ENCODE measurements at places on chromosomes 16 and 17. TPM values are rescaled to one million over a fixed set of nuclear protein-coding genes. Genes with fewer than 3 reads are reported as not detected.

DNA sequence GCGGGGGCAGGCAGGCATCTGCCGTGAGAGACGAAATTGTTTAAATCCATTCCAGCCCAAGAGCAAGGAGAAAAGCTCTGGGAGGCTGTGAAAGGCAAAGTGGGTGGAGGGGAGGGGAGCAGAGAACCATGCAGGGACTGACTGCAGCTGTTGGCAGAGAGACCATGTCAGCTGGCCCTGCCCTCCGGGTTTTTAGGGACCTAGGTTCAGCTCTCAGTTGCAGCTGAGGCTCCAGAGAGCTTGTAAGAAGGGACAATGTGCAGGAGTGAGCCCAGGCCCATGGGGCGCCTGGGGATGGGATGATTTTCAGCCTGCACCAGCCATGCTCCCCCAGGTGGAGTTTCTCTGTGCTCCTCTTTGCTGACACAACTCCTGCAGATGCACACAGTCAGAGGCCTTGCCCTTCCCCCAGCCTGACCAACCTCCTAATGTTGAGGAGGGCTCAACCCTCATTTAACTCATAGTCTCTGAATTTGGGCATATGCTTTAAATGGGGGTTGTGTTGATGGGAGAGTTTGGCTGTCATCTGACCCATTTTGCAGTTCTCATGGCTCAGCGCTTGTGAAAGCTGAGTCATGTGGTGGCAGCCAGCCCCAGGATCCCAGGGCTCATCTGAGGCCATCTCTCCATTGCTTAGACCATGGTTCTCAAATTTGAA is 70.9 kb downstream of the PLXDC1 start:
- peak; percentile 77 for DNase-seq

DNA sequence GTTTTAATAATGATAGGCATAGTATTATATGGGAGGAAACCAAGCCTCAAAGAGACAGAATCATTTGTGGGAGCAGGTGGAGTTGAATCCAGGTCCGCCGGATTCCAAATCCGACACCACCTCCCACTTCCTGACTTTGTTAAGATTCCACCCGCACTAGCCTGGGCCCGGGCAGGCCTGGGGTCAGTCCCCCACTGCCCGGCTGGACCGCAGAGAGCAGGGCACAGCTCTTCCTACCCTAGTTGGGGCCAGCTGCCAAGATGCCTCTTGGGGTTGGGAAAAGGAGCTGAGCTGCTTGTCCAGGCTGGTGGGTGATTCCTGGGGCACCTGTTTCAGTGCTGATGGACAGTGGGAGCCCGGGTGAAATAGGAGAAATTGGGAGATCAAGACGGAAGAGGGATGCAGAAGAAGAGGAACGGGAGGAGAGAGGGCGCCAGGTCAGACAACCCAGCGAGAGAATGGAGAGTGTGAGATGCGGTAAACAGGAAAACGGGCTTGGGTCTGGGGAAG is 53.9 kb downstream of the OR1D5 start:
- DNase-seq: peak; percentile 12

- peak; percentile 82 for DNase-seq
Measured at GRCh38 chr17:43020789-43021740, 1.1 kb downstream of the VAT1 start.

- DNase-seq: no peak
Measured at GRCh38 chr16:8852534-8852933, 16.3 kb downstream of the CARHSP1 start.

- DNase-seq: no peak
Measured at GRCh38 chr17:50725769-50726655, 6.6 kb downstream of the LUC7L3 start.

GRCh38 chr16:54277845-54278703 is 8.5 kb downstream of the IRX3 start:
- no peak for DNase-seq

- no peak for DNase-seq
Measured at GRCh38 chr16:88074041-88074440, 122.8 kb downstream of the BANP start.

- peak; percentile 26 for DNase-seq
Measured at GRCh38 chr16:69861292-69862030, 89.7 kb upstream of the CLEC18A start.

TRPV3 gene
- total RNA-seq: 1.3 TPM

CD79B gene
- 4.7 TPM for total RNA-seq

- DNase-seq: peak; percentile 94
Measured at GRCh38 chr17:80751070-80751945, 206.7 kb downstream of the RPTOR start.

DNA sequence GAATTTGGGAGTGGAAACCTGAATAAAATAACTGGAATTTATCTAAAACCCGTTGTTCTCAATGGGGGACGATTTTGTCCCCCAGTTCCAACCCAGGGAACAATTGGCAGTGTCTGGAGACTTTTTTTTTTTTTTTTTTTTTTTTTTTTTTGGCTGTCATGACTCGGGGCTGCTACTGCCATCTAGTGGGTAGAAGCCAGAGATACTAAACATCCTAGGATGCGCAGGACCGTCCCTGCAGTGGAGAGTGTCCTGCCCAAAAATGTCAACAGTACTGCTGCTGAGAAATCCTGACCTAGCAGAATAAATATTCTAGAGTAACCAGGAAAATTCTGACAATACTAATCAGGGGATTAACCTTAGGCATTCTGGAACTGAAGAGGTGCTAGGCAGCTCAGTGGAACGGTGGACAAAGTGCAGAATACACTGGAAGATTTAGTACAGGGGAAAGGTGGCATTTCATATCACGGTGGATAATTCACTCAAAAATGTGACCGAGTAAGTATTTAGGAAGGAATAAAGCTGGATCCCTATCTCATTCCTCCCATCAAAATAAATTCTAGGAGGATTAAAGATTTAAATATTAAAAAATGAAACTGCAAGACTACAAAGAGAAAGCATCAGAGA is 107.6 kb downstream of the SPECC1 start:
- no peak for DNase-seq

BRICD5 gene
- total RNA-seq: 5.3 TPM

- DNase-seq: peak; percentile 37
Measured at GRCh38 chr17:77898521-77899434, 59.7 kb upstream of the TNRC6C start.

KLHL10 gene
- not detected for total RNA-seq

CACNG5 gene
- total RNA-seq: not detected

GRCh38 chr16:609984-610383 is 20.1 kb downstream of the RAB40C start:
- DNase-seq: no peak

EPN3 gene
- total RNA-seq: not detected

KRT13 gene
- 2.7 TPM for total RNA-seq

DNA sequence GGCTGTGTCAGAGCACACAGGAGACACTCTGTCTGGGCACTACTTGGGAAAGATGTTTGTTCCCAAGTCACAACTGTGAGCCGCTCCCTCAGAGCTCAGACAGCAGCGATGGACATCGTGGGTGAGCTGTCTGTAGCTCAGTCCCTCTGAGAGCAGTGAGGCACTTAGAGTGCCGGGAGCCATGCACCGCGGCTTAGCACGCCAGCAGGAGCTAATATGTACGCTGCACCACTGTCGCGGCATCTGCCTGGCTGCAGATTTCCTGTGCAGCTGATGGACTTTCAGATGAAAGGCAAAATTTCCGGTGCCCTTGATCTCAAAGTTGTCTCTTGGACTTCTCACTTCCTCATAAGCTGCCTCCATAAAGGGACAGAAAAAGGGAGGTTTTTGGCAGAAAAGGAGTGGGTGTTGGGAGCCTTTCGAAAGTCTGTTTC is 92.8 kb upstream of the ZNF469 start:
- peak; percentile 33 for DNase-seq

DNA sequence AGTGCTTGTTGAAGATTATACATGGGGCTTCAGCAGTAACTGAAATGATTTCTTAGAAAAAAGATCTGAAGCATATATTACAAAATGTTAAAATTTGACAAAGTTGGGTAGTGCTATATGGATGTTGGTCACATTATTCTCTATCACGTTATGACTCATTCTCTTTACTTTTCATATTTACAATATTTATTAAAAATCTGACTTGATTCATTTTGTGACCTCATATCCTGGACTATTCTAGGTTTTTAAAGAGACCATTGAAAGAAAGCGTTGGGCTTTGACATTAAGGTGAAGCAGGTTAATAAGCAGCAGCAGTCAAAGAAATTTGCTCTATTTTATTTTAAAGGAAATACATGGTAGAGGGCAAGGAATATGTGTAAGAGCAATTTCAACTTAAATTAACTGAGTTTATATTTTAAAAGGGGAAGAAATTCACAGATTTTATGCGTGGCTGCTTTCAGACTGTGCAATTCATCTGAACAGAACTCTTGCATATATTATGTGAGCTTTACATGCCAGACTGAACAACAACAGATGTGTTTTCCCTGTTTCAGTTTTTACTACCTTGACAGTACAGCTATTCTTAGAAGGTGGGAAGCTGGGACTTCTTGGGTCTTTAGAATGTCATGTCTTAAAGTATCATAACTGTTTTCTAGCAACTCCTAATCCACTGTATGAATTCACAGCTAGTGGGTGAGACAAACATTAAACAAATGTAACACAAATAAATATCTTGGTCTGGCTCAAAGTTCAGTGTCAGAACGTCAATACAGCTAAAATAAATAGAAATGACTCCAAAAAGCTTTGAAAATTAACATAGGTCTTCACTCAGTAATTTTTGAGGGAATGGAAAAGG is 10.4 kb upstream of the FAM20A start:
- no peak for DNase-seq

EARS2 gene
- 22.0 TPM for total RNA-seq

GRCh38 chr17:38724337-38724988 is 5.7 kb upstream of the CISD3 start:
- DNase-seq: peak; percentile 50

DNA sequence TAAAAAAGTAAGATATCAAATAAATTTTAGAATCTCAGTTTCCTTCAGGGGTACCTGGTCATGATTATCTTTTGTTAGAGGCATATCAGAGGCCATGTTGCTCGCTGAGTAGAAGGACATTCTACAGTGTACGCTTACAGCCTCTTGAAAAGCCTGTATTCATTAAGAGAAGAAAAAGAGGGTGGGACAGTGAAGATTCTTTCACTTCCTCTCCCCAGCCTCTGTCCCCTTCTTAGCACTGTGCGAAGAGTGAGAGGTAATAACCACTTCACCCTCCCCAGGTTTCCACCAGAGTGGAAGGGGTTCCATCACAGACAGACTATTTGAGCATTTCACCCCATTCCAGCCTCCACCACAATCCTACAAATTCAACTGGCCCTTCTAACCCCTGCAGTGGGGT is 4.8 kb upstream of the LPO start:
- DNase-seq: no peak

CCL11 gene
- 0.42 TPM for total RNA-seq

- peak; percentile 45 for DNase-seq
Measured at GRCh38 chr17:60154616-60155426, 5.0 kb downstream of the CA4 start.

DNA sequence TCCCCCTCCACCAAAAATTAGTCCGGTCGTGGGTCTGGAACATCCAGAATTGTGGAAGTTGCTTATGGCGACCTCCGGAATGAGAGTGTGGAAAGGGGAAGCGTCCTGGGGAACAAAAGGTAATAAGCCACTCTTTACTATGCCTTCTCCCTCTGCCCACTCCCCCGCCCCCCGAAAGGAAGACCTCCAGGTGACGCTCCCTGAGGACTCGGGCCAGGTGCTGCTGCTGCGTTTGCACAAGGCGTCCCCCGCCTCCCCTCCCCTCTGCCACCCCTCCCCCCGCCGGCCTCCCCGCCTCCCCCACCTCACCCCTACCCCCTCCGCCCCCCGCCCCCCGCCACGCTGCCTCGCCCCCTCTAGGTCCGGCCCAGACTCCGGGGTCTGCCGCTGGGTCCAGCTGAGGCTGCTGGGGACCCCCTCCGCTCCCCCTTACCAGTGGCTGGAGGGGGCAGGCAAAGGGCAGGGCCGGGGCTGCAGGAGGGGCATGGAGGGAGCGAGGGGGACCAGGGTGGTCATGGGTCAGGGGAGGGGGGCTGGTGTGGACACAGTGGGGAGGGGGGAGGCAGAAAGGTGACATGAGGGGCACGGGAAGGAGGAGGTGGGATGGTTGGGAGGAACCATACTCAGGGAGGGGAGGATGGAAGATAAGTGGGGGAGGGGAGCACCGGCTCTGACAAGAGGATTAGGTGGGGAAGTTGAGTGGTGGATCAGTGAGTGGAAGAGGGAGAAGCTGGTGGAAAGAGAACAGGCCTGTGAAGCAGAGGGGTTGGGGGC is 23.6 kb downstream of the ALOX12B start:
- DNase-seq: no peak

DNA sequence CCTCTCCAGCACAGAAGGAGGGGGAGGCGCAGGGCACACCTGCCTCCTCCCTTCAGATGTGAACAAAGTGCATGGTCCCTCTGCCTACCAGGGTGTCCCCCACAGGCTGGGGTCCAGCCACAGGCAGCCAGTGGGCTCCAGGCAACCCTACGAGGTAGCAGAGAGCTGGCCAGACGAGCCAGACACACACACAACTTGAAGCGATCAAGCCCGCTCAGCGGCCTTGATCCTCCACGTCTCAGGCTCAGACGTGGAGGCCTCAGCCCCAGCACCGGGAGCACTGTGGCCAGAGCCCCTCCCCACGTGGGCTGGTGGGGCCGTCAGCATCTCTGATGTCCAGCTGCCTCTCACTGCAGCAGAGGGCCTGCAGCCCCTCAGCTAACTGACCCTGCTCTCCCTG is 8.5 kb downstream of the MCRIP1 start:
- no peak for DNase-seq

TMEM235 gene
- not detected for total RNA-seq

HS3ST6 gene
- not detected for total RNA-seq

GRCh38 chr17:37478187-37478586 is 11.5 kb upstream of the DUSP14 start:
- peak; percentile 60 for DNase-seq

GRCh38 chr16:57970970-57971369 is at the start of gene CNGB1:
Gene CNGB1, minus strand, starts transcription at chr16:57971128. Its CDS starts 3,842 bp downstream, at chr16:57967286.
- no peak for DNase-seq

ERCC4 gene
- total RNA-seq: 6.8 TPM

GRCh38 chr17:57528058-57528451 is 217.0 kb downstream of the CCDC182 start:
- no peak for DNase-seq

DNA sequence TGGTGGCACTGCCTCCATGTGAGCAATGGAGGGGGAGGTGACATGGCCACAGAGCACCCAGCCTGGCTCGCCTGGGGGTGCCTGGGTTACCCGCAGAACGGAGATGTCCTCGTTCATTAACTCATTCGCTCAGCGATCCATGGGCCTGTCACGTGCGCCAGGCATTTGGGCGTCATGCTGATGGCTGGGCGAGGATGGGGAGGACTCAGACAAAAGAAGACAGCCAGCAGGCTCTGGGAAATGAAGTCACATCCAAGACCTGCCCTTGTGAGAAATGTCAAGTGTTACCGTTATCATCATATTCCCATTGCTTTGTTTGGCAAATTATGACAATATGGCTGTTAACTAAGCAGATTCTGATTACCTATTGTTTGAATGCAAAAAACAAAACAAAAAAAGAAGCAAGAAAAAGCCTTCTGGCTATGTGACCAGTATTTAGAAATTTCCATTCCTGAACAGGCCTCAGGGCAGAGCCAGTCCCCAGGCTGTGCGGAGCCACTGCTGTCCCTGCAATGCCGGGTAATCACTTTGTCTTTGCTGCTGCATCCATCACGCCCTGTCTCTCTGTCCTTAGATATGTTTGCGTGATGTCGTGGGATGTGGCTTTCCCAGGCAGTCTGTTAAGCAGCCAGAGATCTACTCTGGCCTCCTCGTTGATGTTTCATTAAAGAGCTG is 57.9 kb downstream of the CMIP start:
- DNase-seq: no peak

KCNAB3 gene
- not detected for total RNA-seq
